Cortex of kidney (tissue), 1 donor: ENCODE measurements at places on chromosomes 3 and 15.

DNA sequence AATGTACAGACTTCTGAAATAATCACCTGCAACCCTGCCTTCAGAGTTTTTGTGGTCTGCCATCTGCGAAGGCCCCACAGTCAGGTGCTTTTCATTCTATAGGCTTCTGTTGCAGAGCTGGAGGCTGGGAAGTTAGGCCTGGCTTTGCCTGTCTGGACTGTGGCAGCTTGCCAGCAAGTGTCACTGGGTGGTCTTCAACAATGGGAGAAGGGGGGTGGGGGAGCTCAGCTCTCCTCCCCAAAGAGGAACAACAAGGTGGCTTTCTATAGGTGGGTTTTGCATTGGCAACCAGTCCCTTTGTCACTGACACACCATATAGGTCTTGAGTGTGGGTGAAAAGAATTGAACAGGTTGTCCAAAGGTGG lies 7.3 kb downstream of the BOC start:
- DNase-seq: no peak

DNA sequence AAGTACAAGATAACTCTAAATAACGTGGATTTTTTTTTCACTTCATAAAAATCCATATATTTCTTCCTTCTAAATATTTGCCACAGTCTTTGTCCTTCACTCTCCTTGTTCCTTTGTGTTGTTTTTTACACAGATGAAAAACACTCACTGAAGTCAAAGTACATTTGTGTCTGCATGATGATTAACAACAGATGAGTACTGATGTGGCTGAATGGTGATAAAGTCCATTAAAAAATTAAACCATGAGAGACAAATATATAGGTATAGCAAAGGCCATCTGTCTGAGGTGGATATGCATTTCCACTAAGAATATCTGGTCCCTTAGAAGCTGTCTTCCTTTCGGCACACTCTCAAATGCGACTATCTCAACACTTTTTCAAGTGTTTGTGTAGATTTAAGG lies 317.5 kb upstream of the MCTP2 start:
- no peak for DNase-seq

DNA sequence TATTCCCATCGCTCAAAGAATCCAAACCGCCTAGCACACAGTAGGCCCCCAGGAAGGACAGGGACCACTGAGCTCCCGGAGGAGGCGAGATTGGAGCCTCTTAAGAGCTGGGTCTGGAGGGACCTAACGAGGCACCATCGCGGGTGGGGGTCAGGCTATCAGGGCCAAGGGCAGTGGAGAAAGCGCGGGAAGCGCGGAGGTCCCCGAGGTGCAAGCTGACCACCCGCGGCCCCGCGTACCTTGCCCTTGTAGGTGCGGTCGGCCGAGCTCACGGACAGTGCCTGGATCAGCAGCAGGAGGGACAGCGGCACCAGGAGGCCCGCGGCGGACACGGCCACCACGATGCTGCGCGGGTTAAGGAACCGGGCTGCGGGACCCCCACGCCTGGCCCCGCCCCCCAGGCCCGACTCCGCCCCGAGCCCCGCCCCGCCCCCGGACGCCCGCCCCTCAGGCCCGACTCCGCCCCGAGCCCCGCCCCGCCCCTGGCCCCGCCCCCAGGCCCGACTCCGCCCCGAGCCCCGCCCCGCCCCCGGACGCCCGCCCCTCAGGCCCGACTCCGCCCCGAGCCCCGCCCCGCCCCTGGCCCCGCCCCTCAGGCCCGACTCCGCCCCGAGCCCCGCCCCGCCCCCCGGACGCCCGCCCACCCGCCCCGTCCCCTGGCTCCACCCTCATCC lies 3.9 kb downstream of the ZDHHC19 start:
- no peak for DNase-seq

DNA sequence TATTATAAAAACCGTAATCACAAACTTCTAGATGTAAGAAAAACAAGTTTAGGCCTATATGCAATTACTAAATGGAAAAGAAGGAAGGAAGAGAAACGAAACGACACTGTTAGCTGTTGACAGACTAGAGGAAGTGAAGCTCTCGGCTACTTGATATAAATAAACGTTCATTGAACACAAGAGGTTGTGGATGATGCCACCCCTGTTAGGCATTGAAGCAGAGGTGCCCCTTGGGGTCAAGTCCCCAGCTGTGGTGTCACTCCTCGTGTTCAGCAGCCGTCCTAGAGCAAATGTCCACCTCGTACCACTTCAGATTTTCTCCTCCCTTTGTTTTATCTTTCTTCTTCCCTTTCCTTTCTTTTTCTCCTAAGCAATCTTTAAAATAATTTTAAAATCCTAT lies 146.5 kb upstream of the UBE2E1 start:
- DNase-seq: no peak

GRCh38 chr15:56491110-56491722 lies 26.3 kb upstream of the MNS1 start:
- DNase-seq: no peak

GRCh38 chr15:67013696-67014095 lies 51.7 kb upstream of the SMAD3 start:
- no peak for DNase-seq

DNA sequence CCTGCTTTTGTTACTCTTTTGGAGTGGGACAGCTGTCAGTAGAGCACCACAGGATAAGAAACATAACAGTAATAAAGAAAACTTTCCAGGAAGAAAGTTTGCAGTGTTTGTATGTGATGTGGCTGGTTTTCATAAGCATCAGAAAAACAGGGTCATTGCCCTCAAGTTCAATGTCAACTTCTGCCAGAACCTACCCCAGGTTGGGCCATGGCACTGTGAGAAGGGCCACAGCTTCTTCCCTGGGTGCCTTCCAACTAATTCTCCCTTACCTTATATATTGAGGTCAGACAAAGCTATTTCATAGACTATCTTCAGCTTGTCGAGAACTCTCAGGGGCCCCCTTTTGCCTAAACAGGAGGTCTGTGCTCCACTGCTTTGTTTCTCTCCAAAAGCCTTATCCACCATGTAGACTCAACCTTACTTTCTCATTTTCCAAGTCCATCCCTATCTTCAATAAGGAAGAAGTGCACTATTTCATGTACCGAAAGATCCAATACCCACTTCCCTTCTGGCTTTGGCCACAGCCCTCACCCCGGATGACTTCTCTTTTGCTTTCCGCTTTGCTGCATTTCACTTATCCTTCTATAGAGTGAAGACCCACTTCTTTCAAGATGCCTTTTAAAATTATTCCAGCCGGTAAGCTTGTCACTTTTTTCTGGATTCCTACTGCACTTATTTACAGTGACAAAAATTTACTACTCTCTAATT lies 38.2 kb upstream of the PLCL2 start:
- DNase-seq: no peak

- DNase-seq: no peak
These were observed 13.4 kb downstream of the HACD2 start for GRCh38 chr3:123571264-123571972.

DNA sequence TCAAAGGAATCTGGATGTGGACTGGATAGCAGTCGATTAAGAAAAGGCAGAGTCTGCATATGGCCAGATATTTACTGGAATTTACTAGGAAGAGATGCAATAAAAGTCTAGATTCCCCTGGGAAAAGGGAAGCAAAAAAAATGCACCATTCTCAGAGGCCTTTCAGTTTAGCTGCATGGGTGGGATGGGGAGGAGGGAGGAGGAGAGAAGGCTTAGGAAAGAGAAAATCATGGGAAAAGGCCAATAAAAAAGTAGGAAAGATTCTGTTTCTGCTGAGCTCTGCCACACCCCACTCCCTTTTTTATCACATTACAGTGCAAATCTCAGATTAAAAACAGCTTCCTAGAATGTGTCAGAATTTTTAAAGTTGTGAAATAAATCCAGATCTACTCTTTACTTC lies 103.6 kb downstream of the ADAMTS9 start:
- DNase-seq: no peak

DNA sequence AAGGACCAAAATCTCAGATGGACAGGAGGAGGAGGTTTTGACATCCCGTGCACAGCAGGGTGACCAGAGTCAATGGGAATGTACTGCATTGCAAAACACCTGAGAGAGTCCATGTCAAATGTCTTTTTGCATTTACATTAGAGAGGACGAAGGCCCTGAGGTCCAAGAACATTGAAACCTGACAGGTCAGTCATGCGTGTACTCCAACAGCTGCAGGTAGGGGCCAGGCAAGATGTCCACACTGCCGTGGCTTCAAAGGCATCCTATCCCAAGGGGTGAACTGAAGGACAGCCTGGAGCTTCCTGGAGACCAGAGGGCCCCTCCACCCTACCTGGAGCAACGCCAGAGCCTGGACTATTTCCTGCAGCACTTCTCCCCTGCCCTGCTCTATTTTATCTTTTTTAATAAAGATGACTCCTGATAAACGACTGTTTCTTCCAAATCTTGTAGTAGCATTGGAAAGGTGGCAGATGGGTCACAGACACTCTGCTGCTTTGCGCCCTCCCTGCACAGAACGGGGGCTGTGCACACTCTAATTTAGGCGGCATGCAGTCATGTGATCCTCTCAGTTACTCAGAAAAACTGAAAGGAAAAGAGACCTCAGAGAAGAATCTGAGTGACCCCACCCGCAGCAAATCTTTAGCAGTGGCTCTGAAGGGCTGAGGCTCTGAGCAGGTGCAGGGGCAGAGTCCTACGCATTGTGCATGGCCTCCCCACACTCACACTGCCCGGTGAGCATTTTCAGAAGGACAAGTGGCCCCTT lies 68.2 kb downstream of the HMCES start:
- DNase-seq: no peak

DNA sequence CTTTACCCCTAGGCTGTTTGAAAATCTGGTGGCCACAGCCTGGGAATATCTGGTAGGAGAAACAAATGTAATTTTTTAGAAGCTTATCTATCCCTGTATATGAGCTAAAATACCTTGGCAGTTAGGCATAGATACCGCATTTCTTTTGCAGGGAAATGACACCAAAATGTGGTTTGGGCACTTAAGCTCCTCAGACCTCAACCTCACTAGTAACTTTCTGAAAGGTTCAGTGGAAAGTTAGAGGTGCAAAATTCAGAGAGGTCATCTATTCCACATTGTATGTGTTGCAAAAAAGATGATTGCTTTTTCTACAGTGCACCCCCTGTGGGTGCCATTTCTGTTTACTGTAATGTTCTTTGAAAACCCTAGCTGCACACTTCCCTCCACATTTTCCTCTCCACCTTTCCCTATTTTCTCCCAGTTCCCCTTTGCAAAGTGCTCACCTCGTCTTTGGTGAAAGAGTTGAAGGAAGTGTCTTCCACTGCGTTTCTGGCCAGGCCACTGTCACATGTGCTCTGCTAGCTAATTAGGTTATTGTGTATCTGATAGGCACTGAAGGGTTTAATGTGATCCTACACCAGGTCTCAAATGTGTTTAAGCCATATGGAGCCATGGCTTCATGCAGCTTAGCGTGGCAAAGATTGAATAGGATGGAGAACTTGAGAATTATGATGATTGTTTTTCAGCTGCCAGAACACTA lies 1.3 kb downstream of the SACM1L start:
- no peak for DNase-seq

GRCh38 chr3:160205606-160206005 lies 19.6 kb upstream of the C3orf80 start:
- DNase-seq: no peak

DNA sequence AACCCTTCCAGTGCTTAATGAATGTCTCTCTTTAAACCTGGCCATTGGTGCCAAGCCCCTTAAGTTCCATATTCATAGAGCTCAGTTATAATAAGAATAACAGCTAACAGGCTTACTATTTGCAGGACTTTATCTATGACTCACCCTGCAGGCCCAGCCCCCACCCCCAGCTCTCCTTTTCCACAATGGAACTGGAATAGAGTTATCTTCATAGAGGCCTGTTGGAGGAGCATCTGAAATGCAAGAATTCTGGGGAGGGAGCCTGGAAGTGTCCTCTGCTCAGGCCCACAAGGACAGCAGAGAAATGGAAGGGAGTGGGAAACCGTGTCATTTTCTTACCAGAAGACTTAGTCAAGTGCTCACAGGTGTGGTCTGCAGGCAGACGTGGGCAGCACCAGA lies 52.8 kb downstream of the SEMA5B start:
- DNase-seq: no peak

GRCh38 chr15:89926158-89926557 lies 13.4 kb upstream of the ARPIN start:
- no peak for DNase-seq

DNA sequence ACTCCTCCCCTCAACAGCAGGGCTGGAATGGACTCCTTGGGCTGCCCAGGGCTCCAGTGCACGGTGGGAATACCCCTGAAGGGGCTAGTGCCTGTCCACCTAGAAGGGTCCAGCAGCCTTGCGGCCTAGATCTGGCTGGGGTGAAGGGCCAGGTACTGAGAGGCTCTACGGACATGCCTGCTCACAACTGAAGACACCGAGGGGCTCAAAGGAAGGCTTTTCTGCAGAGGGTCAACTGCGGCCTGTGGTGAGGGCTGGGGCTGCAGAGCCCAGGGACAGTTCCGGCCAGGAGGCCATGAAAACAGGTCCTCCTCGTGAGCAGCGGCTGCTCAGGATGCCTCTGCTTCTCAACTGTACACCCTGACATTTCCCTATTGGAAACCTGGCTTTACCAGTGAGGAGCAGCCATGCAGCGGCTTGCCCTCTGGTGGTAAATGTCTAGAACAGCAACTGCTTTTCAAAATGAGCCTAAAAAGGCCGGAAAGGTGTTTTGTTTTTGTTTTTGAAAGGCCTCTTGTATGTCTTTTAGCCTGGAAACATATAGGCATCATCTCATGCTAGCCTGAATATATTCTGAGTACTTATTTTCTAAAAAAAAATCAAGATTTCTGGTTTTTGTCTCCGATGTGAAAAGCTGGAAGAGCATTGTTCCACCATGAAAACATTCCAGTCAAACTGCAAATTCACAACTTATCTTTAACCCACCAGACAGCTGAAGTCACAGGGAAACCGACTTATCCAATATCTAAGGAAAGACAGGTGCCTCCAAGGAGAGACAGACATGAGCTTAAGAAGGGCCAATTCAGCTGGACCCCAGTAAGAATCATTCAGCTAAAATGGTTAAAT lies 163.4 kb downstream of the KLF13 start:
- no peak for DNase-seq
